Ascending aorta (tissue), 2 donors: ENCODE measurements at places on chromosomes 12 and 14.

- DNase-seq, result no peak
These were observed 52.9 kb downstream of the PPP4R4 start for GRCh38 chr14:94227029-94227428.

- DNase-seq, result no peak
These were observed 37.6 kb upstream of the C14orf180 start for GRCh38 chr14:104541905-104542465.

DNA sequence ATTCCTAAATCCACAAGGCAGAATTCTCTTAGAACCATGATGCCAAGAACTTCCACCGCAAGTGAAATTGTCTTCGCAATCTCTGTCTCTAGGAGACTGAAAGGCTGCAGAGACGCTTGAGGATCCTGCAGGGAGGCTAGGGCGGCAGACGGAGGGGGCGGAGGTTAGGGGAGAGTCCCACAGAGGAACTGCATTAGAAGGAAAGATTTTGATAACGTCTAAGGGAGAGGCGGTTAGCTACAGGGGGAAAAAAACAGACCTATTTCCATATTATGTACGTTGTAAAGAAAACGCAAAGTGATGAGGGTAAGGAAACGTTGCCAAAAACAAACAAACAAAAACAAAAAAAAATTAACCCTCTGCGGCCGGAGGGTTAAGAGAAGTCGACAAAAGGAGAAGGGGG lies 595 bp downstream of the KLHL28 start:
- DNase-seq, result peak; percentile 71

DNA sequence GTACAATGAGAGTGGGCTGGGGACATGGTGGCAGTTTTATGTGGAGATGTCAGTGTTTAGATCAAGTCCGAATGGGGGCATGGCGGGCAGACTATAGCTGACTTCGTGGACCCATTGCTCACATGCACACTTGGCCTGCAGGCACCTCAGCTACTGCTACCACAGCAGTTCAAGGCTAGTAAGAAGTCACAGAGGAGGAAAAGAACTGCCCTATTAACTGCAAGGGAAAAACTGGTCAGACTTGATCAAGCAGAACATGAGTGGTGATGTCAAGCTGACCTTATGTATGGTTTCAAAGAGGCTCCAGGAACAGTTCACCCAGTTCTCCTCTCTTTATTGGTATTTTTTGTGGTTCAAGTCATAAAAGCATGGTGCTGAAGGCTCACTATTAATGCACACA lies 30.2 kb upstream of the FRS2 start:
- DNase-seq, result no peak

- peak; percentile 68 for DNase-seq
These were observed 2.1 kb downstream of the LUM start for GRCh38 chr12:91109148-91109564.

GRCh38 chr12:2679816-2680675 lies 114.7 kb upstream of the FKBP4 start:
- no peak for DNase-seq

GRCh38 chr14:89342049-89342448 lies 75.0 kb downstream of the FOXN3 start:
- DNase-seq, result no peak

DNA sequence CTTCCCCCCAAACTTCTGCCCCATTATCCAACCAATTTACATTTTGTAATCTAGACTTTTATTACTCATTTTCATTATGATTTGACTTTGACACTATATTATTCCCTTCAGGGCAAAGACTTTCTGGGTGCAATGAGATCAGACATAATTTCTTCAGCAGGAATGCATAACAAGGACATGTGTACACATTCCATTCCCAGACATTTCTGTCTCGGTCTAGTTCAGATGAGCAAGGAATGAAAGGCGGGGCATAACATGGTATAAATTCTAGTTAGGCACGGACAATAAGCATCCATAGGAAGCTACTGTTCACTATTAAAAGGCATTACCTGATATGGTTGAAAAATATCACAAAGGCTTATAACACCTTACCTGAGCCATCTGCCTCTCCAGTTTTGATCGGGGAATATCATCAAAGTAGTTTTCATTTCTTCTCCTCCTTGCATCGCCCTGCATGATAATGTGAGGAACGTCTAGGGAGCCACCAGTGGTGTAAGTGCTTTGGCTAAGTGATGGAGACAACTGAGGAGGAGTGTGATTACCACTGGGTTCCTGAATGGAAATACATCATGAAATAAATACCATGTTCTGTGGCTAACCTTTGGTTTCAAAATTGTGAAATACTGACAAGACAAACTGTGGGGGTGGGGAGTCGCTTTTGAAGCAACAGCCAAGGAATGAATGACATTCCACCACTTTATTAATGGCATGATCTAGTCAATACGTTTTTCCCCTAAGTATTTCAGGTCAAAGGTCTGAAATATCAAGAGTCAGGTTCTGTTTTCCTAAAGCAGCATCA lies 183.9 kb downstream of the APAF1 start:
- no peak for DNase-seq

GRCh38 chr12:95205685-95206084 lies 11.6 kb downstream of the FGD6 start:
- no peak for DNase-seq

- DNase-seq, result no peak
These were observed 197.5 kb downstream of the TSPAN9 start for GRCh38 chr12:3274664-3275063.

GRCh38 chr14:23800811-23801210 lies 152.8 kb upstream of the DHRS4 start:
- no peak for DNase-seq

DNA sequence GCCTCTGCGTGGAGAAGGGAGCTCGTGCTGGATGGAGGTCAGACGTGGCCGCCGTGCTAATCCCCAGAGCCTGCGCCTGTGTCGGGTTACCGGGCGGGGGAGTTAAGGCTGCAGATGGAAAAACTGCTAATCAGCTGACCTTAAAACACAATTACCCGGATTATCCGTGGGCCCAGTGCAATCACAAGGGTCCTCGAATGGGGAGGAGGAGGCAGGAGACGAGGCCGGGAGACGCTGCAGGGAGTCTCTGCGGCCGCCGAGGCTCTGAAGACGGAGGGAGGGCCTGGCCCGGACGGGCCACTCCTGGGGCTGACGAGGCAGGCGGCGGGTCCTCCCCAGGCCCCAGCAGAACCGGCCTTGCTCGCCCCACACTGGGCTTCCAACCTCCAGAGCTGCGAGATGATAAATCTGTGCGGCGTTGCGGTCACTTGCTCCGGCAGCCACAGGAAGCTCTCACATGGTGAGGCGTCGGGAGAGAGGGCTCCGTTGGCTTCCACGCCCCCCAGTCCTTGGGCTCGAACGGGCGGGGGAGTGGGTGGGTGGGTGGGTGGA lies 32.9 kb upstream of the FBRSL1 start:
- DNase-seq, result no peak

- no peak for DNase-seq
These were observed 1.7 kb upstream of the SIX6 start for GRCh38 chr14:60506985-60507829.

GRCh38 chr12:53213348-53213747 lies 6.3 kb upstream of the ITGB7 start:
- DNase-seq, result no peak

- DNase-seq, result no peak
These were observed 61.9 kb downstream of the ZFP36L1 start for GRCh38 chr14:68730811-68731425.

- DNase-seq, result no peak
These were observed 29.5 kb upstream of the RHOJ start for GRCh38 chr14:63174760-63175191.

- no peak for DNase-seq
These were observed 1.5 kb downstream of the RAP1B start for GRCh38 chr12:68612202-68612601.

DNA sequence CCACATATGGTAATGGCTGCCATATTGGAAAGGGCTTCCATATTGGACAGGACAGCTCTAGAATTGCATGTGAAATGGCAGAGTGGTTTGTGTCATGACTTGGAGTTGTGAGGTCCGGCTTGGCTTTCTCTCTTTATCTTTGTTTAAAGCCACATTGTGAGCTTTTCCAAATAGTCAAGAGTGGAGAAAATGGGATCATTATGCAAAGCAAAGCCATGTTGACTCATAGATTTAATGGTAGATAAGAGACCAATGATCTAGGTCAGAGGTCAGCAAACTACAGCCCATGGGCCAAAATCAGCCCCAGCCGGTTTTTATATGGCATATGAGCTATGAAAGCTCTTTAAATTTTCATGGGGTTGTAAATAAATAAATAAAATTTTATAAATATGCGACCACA lies 449.1 kb downstream of the BCL11B start:
- no peak for DNase-seq

GRCh38 chr12:123167329-123167728 lies 16.4 kb upstream of the PITPNM2 start:
- DNase-seq, result no peak

- DNase-seq, result no peak
These were observed 1.8 kb downstream of the MYH6 start for GRCh38 chr14:23406244-23406643.

GRCh38 chr14:93970965-93971634 lies 5.3 kb downstream of the ASB2 start:
- DNase-seq, result no peak

DNA sequence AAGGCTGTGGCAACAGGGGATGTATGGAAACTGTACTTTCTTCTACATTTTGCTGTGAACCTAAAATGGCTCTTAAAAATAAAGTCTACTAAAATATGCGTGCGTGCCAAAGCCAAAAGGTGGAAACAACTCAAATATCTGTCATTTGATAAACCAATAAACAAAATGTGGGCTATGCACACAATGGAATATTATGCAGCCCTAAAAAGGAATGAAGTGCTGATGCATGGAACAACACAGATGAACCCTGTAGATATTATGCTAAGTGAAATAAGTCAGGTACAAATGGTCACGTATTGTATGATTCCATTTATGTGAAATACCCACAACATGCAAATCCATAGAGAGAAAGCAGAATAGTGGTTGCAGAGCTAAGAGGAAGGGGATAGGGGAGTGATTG lies 8.0 kb downstream of the CACNA2D4 start:
- no peak for DNase-seq

- no peak for DNase-seq
These were observed 393.8 kb downstream of the NPAS3 start for GRCh38 chr14:33332497-33332896.

GRCh38 chr14:96762650-96763049 lies 34.5 kb upstream of the VRK1 start:
- no peak for DNase-seq

DNA sequence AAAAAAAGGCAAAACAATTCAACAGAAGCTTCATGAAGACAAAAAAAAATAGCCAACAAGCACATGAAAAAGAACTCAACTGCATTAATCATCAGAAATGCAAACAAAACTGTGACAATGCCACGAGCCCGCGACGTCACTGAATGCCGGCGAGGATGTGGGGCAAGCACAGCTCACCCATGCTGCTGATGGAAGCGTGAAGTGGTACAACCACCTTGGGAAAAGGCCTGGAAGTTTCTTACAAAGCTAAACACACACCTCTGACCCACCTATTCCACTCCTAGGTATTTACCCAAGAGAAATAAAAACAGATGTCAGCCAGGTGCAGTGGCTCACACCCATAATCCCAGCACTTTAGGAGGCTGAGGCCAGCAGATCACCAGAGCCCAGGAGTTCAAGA lies 10.5 kb downstream of the BTBD6 start:
- DNase-seq, result no peak

DNA sequence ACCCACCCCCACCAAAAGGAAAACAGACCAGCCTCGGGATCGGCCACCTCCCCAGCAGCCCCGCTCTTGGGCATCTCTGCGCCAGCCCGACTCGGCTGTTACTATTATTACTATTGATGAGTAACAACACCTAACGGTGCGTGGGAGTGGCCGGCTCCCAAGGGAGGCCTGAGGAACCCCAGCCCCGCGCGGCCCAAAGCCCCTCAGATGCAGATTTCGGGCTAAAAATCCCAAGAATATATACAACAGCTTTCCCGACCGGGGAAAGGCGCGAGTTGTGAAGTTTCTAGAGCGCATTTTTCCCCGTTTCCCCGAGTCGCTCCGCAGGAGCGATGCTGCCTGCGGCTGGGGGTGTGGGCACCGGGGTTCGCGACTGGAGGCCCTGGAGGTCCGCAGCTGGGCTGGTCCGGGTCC lies 565 bp downstream of the NT5DC3 start:
- peak; percentile 79 for DNase-seq

DNA sequence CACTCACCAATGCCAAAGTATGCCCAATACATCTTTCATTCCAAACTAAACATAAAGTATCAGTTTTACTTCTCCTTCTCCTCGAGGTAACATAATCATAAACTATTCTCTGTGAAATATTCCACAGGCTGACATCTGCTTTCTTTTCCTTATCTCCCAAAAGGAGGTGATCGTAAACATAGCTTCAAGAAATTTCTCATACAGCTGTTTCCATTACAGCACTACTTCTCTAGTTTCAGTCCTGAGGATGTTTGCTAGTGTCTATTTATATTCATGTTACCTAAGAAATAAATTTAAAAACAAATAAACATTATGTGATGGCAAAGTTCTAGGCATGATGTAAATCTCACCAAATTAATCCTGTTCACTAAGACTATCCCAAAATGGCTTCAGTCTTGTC lies 90.1 kb upstream of the CPSF6 start:
- no peak for DNase-seq

DNA sequence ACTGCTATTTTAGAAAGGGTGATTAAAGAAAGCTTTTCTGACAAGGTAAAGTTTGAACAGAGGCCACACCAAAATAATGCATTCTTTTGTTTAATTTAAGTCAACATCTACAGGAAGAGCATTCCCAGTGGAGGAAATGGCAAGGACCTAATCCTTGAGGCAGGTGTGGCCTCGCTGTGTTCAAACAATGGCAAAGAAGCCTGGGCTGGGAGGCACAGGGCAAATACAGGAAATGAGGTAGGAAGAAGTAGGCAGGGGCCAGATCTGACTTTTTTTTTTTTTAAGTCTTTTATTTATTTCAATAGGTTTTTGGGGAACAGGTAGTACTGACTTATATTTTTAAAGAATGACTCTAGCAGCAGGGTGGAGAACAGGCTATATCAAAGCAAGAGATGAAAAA lies 53.5 kb downstream of the ARMH4 start:
- no peak for DNase-seq

DNA sequence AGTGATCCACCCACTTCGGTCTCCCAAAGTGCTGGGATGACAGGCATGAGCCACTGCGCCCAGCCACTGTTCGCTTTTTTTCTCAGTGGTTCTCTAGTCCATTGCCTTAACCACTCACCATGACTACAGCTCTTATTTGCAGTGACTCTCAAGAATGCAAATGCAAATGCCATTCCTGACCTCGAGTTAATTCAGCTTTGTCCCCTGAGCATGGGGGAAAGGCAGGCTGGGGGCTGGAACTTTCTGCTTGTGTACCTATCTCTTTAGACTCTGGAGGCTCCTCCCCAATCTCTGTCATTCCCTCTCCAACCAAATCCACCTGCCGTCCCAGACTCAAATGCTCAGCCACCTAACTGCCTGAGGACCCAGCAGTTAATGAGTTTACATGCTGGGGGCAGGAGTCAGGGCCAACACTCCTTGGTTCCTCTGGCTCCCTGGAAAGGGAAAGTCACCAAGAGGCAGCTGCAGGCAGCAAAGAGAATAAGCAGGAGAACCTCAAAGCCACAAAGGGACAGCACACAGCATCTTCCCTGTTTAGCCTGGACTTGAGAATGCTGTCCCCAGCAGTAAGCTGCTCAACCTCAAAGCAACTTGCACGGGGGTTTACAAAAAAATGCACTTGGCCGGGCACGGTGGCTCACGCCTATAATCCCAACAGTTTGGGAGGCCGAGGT lies 5.3 kb upstream of the HNF1A start:
- DNase-seq, result no peak
